NCI-H1048 (cell line): ENCODE measurements at places on chromosomes 16 and 17.

DNA sequence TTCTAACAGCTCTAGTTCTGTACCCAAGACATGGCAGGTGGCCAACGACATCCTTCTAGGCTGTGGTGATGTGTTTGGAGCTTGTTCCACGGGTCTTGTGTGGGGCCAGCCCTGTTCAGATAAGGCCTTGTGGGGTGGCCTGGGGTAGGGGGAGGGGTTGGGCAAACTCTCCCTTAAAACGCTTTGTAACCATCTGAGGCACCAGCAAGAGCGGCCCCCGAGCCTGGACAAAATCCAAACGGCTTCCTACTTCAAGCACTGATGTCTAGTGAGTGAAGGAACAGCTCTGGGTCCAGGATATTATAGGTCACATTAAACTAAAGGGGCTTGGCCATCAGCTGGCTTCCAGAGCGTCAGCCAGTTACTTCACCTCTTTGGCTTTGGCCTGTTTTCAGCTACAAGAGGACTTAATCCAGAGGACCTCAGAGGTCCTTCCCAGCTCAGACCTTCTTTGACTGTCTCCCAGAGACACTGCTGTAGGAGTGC, 11.9 kb downstream of the SERPINF1 start:
- DNase-seq, result no peak

GRCh38 chr17:80365001-80365965, 49.7 kb upstream of the ENDOV start:
- DNase-seq, result no peak

GRCh38 chr17:77151186-77151585, 10.4 kb downstream of the SEC14L1 start:
- no peak for DNase-seq

DNA sequence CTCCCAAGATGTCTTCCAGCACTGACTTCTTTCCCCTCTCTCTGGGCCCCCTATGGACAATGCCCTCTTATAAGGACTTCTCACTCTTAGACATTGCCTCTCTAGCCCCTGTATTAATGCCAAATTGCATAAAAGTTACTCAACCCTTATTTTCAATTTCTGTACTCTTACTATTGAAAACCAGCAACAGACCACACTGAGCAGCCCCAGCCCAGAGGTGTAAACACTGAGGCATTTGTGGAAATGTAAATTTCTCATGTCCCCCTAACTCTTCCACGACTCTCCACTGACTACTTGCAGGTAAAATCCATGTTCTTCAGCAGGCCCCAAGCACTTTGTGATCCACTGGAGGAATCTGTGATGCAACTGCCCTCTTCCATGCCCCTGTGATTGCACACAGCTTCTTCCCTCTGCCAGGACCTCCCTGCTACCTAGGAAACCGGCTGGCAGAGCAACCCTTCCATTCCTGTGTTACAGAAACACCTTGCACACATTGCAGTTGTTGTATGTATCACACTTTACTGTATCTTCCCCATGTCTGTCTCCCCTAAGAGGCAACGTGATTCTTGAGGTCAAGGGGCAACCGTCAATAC, 4.4 kb downstream of the N4BP1 start:
- no peak for DNase-seq

DNA sequence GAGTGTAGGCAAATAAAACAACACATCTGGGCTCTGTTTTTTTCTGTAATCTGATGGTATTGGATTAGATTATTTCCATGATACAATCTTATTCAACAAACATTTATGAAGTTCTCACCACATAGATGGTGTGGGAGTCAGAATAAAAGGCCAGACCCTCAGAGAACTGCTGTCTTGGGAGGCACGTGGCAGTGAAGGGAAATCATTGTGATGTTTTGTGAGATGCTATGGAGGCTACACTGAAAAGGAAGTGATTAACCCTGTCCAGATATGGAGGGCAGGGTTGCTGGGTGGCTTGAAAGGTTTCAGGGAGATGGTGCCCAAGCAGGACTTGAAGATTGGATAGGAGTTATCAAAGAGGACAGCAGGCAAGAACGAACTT, 35.6 kb downstream of the DHRS7B start:
- DNase-seq, result no peak

GRCh38 chr17:27797390-27798091, 2.8 kb downstream of the NOS2 start:
- DNase-seq, result no peak

- DNase-seq, result no peak
Measured at GRCh38 chr17:44178133-44178532, 7.6 kb downstream of the ASB16 start.

- DNase-seq, result no peak
Measured at GRCh38 chr16:10984509-10984908, 40.1 kb downstream of the CLEC16A start.

GRCh38 chr16:85461022-85461813, 151.9 kb upstream of the GSE1 start:
- no peak for DNase-seq

- no peak for DNase-seq
Measured at GRCh38 chr16:1614456-1615102, 2.4 kb downstream of the CRAMP1 start.

- DNase-seq, result no peak
Measured at GRCh38 chr17:62867303-62867702, 59.2 kb upstream of the MARCHF10 start.
